ENCODE measurements at places on chromosomes 16 and 17. TPM values are rescaled to one million over a fixed set of nuclear protein-coding genes. Genes with fewer than 3 reads are reported as not detected.

DNA sequence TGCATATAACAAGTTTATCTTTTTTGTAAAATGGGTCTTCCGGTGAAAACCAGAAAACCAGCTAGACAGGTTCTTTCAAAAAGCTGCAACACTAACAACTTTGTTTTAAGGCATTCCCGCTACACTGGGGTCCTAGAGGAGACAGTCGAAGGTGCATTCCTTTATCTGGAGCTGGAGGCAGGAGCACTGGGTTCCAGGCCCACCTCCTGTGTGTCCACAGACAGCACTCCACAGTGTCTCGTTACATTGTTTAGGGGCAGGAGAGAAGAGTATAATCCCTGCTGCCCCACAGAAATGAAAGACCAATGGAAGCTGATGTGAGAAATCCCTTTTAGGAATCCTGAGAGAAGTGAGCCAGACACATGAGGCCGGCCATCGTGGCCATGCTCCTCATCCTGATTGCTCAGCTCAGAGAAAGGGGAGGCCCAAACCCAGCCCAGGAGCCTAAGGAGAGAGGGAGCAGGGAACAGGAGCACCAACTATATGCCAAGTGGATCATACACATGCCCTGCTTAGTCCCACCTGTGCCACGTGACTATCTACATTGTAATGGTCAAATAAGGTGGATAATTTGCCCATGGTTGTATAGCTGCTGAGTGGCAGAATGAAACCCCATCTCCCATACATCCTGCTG, 59.5 kb downstream of the CCDC182 start:
- no peaks in the 10 kb centered on the region for H3K4me1 ChIP-seq
- peaks cover 12% of the 10 kb centered on the region for H3K36me3 ChIP-seq
- no peak for DNase-seq
- H3K27ac ChIP-seq, result no peak overlapping the region

DNA sequence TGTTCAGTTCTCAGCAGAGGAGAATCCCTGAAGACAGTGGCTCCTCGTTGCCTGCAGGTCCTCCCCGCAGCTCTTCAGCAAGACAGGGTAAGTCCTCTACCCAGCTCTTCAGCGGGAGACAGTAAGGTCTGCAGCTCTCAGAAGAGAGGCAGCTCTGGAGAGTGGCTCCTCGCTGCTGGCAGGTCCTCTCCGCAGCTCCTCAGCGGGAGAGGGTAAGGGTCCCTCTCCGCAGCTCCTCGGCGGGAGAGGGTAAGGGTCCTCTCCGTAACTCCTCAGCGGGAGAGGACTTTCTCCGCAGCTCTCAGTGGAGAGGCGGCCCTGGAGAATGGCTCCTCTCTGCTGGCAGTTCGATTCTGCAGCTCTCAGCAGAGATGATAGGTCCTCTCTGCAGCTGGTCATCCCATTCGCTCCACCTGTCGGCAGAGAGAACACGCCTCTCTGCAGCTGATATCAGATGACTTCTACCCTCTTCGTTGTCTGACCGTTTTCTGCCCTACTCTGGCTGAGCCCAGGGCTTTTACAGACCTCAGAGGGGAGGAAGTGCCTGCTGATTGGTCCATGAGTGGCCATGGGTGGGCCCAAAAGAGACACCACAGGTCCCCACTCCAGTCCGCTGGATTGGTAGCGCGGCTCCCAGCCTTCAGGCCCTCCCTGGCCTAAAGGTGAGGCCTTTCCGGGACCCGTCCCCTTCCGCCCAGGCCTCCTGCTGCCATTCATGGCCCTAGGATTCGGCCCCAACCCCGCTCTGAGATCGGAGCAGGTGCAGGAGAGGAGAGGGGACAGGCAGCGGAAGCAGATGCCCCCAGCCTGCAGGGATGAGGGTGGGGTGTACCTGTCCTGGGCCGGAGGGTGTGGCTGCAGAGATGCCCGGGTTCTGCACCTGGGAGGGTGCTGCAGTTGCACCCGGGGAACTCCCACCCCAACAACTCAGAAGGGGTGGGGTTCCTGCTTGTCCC, 11.9 kb upstream of the SHCBP1 start:
- no peaks in the 10 kb centered on the region for H3K4me1 ChIP-seq
- no peak overlapping the region for H3K27ac ChIP-seq
- no peaks in the 10 kb centered on the region for H3K27me3 ChIP-seq
- DNase-seq, result no peak
- H3K4me3 ChIP-seq, result no peak overlapping the region

Gene MYL4
- total RNA-seq, result not detected

Gene PRAC1
- total RNA-seq, result not detected

DNA sequence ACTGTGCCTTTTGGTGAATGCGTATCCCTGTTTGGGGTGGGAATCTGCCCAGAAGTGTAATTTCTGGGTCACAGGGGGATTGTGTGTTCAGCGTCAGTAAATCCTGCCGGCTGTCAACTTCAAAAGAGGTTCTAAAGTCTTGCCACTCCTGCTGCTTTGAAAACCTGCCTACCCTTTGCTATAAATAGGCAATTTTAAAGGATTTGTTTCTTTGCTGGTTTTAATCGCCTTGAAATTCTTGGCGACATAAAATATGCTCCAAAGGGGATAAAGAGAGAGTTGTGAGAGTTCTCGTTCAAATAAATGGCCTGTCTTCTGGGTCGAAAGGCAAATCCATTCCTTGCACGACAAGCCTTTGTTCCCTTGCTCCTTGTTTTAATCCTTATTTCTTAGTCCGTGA, 143.4 kb downstream of the IRF8 start:
- H3K27me3 ChIP-seq, result peaks cover 40% of the 10 kb centered on the region
- H3K36me3 ChIP-seq, result no peaks in the 10 kb centered on the region
